KBM-7 (cell line): ENCODE measurements at places on chromosomes 12 and 14.

DNA sequence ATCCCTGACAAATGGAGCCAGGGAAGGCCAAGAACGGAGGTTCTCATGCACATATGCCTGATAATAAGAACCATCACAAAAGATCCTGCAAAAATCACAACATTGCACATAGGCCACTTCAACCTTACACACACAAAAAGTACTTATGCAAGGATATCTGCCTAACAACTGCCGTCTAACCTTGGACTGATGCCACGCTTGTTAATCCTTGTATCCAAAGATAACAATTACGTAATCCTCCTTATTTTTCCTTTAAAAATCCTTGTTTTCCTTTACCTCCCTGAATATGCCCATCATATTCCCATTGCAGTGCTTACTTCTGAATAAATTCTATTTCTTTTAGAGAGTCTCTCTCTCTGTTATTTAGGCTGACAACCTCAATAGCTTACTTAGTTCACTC lies 59.5 kb downstream of the TMEM116 start:
- DNase-seq: no peak

DNA sequence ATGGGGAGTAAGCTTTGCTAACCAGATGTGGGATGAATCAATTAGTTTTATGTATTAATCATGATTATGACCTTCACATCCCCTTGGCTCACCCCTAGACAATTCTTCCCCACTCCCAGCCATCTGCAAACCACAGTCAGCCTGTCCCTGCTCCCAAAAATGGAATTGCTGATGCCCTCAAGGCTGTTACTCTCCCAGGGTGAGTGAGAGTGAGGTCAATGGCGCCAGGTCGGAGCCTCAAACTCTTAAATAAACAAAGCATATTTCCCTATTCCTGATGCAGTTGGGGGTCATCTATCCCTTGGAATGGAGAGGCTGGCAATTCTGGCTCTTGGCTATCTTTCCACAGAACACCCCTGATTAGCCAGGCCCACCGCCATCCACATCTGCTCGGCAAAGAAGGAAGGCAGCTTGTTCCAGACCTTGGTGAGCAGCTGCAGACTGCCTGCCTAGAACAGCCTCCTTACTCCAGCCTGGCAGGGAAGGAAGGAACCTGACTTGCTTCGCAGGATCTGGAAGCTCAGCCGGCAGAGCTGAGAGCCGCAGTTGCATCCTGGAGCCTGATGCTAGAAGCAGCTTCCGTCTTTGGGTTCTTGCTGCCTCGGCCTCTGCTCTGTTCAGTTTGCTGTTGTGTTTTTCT lies 57.0 kb downstream of the SMUG1 start:
- no peak for DNase-seq

GRCh38 chr12:14399871-14400270 lies 34.4 kb downstream of the ATF7IP start:
- DNase-seq: no peak

GRCh38 chr12:92971859-92972524 lies 42.9 kb upstream of the EEA1 start:
- no peak for DNase-seq

DNA sequence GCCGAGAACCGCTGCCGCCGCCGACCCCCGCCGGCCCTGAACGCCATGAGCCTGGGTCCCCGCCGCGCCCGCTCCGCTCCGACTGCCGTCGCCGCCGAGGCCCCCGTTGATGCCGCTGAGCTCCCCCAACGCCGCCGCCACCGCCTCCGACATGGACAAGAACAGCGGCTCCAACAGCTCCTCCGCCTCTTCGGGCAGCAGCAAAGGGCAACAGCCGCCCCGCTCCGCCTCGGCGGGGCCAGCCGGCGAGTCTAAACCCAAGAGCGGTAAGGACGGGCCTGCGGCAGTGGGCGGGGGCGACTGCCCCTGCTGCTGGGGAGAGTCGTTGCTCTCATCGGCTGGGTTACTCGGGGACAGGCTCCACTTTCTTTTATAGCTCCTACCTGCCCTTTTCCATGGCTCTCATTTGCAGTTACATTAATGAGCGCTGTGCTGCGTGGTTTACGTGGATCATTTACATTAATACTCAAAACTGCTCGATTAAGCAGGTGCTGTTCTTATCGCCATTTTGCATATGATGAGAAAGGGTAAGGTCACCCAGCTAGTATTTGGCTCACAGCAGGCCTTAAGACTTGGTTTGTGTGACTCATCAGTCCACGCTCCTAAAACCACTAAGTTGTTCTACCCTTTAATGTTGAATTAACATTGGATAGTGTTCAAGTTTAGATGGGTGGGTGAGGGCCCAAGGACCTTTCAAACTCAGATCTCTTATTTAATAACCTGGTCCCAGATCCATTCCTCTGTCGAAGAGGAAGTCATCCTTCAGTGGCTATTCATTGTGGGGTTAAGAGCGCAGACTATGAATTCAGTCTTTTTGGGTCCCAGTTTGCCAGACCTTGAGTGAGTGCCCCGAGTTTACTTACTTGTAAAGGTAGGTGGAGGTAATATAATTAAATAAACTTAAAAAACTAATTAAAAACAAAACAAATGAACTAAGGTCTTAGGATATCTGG lies 823 bp downstream of the RNF10 start:
- DNase-seq: peak; percentile 66

DNA sequence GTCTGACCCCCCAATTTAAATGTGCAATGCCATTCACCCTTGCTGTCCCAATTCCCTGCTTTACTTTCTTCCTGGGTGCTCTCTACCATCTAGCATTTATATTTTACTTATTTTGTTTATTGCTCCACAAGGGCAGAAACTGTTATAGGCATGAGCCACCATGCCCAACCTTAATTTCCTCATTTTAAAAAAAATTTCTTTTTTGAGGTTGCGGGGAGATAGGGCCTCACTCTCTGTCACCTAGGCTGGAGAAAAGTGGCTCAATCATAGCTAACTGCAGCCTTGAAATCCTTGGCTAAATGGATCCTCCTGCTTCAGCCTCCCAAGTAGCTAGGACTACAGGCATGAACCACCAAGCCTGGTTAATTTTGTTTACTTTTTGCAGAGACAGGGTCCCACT lies 13.0 kb downstream of the HPD start:
- DNase-seq: no peak

GRCh38 chr14:94638961-94639817 lies 27.0 kb downstream of the SERPINA3 start:
- no peak for DNase-seq

DNA sequence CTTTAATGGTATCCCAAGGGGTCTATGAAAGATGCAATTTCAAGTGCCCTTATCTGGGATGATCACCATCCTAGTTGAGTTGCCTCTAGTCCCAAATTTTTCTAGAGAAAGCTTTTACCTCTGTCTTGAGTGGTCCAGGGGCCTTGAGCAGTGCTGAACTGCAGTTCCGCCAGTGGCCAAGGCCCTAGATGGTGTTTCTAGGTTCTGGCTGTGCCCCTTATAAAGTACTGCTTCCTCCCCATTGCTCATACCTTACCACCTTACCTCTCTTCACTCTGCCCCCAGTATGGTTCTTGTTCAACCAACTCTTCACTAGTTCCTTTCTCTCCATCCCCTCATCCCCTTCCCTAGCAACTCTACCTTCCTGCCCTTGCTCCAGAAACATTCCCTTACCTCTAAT lies 3.7 kb downstream of the BATF start:
- DNase-seq: no peak

DNA sequence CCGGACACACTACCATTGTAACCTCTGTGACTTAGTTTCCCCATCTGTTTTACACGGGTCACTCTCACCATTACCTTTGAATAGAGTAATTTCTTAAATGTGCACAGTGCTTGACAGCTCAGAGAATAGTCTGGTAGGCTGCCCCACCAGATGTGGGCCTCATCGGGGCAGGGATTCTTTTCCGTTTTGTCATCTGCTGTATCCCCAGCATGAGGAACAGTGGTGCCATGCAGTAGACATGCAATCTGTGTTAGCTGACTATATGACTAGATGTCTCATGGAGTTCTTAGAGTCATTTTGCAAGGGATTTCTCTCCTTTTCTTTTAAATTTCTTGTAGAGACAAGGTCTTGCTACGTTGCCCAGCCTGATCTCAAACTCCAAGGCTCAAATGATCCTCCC lies 44.9 kb upstream of the PLEKHG3 start:
- no peak for DNase-seq
